ENCODE measurements at places on chromosomes 5 and 9.

DNA sequence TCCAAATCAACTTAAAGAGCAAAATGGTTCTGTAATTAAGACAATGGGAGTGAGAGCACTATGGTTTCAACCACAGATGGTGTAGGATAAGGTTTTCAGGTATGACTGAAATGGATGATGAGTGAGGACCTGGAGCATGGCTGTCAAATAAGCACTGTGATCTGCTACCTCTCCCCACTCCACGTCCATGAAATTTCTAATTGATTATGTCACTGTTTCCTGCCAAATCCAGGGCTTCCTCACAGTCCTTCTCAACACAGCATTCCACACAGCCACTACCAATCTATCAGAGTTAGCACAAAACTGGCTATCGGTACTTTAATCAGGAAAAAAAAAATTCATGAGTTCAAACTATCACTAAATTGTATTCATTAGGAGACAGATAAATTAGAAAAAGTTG lies 420.4 kb upstream of the WWC1 start:
- DNase-seq, result no peak

DNA sequence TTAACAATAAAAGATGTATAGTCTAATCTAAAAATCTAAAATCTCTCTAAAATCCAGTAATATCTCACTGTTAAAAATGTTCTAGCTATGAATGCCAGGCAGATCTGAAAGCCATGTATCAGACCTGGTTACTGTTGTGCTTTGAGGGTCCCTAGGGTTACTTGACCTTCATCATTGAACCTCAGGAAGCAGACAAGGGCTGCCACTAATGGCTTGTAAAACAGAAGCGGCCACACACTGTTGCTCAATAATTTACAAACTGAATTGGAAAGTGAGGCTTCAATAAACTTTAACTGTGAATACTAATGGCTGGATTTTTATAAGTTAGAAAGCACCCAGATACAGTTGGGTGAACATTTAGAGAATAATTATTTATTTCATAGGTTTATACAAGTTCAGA lies 198.0 kb upstream of the RPS23 start:
- no peak for DNase-seq

- DNase-seq, result no peak
Observed at GRCh38 chr9:106423575-106423974, 439.4 kb upstream of the ZNF462 start.

DNA sequence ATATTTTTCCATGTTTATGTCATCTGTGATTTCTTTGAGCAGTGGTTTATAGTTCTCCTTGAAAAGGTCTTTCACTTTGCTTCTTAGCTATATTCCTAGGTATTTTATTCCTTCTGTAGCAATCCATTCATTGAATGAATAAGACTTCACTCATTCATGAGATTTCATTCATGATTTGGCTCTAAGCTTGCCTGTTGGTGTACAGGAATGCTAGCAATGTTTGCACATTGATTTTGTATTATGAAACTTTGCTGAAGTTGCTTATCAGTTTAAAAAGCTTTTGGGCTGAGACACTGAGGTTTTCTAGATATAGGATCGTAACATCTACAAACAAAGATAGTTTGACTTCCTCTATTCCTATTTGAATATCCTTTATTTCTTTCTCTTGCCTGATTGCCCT lies 15.9 kb downstream of the RLN2 start:
- DNase-seq, result no peak

DNA sequence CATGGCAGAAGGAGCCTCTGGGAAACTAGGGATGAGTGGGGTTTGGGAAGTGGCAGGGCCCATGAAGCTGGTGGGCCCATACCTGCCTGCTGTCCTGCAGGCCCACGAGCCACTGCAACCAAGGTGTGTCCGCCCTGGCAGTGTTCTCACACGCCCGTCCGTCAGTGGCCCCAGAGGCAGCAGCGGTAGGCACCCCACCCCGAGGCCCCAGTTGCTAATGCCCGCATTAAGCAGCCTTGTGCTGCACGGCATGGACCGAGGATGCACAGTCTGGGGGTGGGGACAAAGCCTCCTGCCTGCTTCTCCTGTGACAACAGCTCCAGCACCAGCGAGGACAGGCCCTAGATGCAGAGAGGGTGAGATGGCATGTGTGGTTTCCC lies 41.3 kb downstream of the HK3 start:
- DNase-seq, result no peak

DNA sequence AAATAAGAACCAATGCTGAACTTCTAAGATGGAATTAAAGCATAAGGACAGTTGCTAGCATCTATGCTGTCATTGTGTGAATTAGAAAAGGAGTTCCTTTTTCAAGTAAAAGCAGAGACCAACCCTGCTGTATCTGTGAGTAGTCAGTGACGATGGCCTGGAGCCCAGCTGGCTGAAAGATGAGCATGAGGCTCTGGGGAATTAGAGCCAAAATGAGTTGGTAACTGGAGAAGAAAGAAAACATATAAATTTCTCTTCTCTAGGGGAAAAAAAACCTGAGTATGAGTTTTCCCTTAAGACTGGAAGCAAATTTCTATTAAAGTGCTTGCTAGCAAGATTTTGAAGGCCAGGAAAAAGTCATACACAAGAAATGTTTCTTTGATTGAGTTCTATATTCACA lies 1.6 kb upstream of the SPZ1 start:
- no peak for DNase-seq

GRCh38 chr9:110575945-110576344 lies 3.6 kb downstream of the SVEP1 start:
- no peak for DNase-seq

GRCh38 chr9:8401961-8402705 lies 602.6 kb upstream of the DMAC1 start:
- DNase-seq, result no peak

- DNase-seq, result no peak
Observed at GRCh38 chr5:108655750-108656450, 91.8 kb upstream of the FER start.

GRCh38 chr5:118857700-118858099 lies 130.6 kb downstream of the DTWD2 start:
- DNase-seq, result no peak

- no peak for DNase-seq
Observed at GRCh38 chr9:124602204-124602603, 95.0 kb upstream of the NR5A1 start.

GRCh38 chr9:23587903-23588302 lies 238.1 kb downstream of the ELAVL2 start:
- no peak for DNase-seq

GRCh38 chr5:123450640-123451039 lies 27.4 kb upstream of the CEP120 start:
- no peak for DNase-seq

GRCh38 chr9:109186857-109187520 lies 19.9 kb upstream of the FRRS1L start:
- DNase-seq, result no peak
